ENCODE measurements at places on chromosomes 1 and 21. TPM values are rescaled to one million over a fixed set of nuclear protein-coding genes. Genes with fewer than 3 reads are reported as not detected.
A peak's percentile ranks its signal among the peaks of the same experiment; 100 is the strongest.

Gene RXFP4
- not detected for total RNA-seq

GRCh38 chr1:206768472-206769303 is 1.9 kb upstream of the IL19 start:
- DNase-seq: no peak

DNA sequence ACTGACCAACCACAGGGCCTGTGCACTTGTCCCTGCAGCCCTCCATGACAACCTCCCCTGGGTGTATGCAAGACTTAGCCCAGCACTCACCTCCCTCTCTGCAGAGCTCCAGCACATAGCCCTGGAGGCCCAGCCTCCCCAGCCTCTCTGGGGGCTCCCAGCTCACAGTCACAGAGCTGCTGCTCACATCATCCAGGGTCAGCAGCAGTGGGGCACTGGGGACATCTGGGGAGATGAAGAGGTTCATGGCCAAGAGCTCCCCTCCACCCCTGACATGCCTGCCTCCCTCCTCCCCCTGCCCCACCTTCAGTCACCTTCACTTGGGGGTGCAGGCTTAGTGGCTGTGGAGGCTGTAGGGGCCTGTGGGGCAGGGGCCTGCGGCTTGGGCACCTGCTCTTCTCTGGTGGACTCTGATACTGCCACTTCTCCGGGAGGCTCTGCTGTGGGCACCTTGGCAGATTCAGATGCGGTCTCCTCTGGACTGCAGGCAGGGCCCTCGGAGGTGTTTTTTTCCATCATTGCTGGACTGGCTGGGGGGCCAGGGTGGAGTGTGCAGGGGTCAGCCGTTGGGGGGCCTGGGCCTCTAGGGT is at the start of gene MYBPH:
TSS of gene MYBPH (minus strand) at position 590 of the 590 bp plus-strand sequence. CDS start at position 519, 71 bp downstream.
- DNase-seq: no peak

Gene FUCA1
- 40.6 TPM for total RNA-seq

DNA sequence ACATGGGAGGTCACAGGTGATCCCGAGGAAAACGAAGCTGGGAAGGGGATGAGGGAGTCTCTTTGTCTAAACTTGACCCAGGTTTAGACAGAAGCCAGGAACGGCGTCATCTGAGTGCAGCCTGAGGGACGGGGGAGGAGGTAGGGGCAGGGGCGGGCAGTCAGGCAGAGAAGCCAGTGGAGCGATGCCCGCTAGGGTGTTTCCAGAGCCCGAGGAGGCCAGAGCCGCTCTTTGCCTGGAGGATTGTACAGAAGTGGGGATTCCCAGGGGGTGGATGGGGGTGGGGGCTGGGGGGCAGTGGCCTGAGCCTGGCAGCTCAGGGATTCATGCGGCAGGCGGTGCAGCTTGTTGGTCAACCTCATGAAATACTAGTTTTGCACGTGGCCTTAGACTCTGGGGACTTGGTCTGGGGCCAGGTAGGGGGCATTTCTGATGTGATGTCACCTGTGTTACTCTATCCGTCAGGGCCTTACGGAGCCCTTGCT is 58.4 kb downstream of the VPS26C start:
- no peak for DNase-seq

GRCh38 chr1:232287676-232288569 is 342.0 kb downstream of the SIPA1L2 start:
- no peak for DNase-seq

Gene SCP2
- 153 TPM for total RNA-seq

GRCh38 chr1:5968161-5968736 is 24.0 kb downstream of the NPHP4 start:
- DNase-seq: peak; percentile 41

DNA sequence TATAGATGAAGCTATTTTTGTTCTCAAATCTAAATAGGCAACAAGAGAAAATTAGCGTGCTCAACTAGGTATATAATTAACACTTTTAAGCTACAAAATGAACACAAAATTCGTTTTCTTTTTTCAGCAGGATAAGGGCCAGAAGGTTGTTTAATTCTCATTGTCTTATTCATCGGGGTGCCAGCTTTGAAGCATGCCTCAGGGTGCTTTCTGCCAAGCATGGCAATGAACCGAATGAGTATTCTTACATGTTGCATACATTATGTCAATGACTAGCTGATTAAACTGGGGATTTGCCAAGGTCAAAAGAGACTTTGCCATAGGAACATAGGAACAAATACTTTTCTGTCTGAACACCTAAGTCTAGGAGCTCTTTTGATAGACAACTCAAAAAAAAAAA is 102.0 kb upstream of the MAP1LC3C start:
- no peak for DNase-seq

DNA sequence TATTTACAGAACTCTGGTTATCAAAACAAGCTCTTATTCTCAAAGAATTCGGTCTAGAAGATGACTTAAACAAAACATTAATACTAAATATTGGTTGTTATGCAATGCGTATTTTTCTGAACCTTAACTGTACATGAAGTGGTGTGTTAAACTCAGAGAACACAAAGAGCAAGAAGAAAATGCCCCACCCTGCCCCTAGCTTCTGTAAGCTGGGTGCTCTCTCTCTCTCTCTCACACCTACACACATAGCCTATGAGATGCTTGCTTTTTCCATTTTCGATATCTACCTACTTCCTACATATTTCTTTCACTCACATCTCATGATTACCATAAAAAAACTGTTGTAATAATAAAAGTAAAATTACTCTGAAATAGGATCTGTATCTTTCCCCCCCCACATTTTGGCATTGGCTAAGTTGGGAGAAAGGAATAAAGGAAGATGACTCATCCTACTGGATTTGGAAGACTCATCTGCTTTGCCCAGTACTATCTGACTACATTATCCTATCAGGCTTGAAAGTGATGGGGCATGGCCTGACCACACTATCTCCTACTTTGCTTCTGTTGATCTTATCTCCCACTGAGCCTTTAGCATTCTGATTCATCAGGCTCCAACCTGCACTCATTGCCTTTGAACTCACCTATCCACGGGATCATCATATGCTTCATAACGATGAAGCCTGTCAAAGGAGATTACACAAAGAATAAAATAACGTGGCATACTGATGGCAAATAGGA is 2.9 kb downstream of the CRYZ start:
- DNase-seq: no peak

DNA sequence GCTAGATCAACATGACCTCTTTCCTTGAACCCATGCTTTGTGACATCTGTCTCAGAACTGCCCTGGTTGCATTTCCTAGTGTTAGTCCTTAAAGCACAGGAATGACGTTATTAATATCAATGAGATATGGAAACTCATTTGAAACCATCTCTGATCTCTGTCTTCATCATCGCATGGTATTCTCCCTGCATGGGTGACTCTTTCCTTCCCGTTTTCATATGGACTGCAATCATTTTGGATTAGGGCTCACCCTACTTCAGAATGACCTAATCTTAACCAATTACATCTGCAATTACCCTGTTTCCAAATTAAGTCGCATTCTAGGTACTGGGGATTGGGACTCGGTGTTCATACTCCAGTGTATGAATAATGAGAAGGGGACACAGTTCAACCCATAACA is 41.7 kb upstream of the DISC1 start:
- no peak for DNase-seq

Gene SMIM1
- total RNA-seq: 3.7 TPM

Gene AADACL4
- total RNA-seq: not detected

DNA sequence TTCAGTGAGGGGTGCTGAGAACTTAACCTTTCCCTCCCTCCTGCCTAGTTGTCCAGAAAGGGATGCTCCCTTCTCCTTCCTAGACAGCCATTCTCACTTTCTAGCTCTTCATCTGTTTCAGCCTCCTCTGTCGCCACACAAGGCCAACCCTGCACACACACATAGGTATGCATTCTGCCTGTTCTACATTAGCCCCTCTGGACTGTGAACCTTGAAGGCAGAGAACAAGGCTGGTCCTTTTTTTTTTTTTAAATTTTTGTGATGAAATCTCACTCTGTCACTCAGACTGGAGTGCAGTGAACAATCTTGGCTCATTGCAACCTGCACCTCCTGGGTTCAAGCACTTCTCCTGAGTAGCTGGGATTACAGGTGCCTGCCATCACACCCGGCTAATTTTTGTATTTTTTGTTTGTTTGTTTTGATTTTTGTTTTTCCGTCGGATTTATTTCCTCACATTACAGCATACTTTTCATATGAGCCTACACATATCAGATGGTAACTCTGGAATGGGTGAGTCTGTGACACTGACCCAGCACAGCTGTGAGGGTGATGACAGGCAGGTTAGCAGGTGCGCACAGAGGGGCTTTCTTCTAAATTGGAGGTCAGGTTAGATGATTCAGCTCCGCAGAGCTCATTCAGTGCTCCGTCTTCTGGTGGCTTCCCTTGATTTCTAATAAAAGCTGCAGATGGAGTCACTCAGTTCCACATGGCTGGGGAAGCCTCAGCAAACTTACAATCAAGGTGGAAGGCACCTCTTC is 4.9 kb upstream of the AKR1A1 start:
- no peak for DNase-seq

Gene LENEP
- not detected for total RNA-seq

Gene FCGR2B
- 43.4 TPM for total RNA-seq

GRCh38 chr1:60727552-60727951 is 354.8 kb upstream of the NFIA start:
- no peak for DNase-seq

- DNase-seq: no peak
Measured at GRCh38 chr1:35426097-35426586, 131.1 kb downstream of the KIAA0319L start.

Gene TAS1R1
- not detected for total RNA-seq

GRCh38 chr1:116962987-116963639 is 38.4 kb upstream of the CD101 start:
- no peak for DNase-seq

- DNase-seq: no peak
Measured at GRCh38 chr1:243742819-243743218, 107.2 kb downstream of the AKT3 start.

GRCh38 chr1:182446033-182446669 is 3.8 kb upstream of the RGSL1 start:
- DNase-seq: no peak

Gene SLC44A5
- 0.10 TPM for total RNA-seq

DNA sequence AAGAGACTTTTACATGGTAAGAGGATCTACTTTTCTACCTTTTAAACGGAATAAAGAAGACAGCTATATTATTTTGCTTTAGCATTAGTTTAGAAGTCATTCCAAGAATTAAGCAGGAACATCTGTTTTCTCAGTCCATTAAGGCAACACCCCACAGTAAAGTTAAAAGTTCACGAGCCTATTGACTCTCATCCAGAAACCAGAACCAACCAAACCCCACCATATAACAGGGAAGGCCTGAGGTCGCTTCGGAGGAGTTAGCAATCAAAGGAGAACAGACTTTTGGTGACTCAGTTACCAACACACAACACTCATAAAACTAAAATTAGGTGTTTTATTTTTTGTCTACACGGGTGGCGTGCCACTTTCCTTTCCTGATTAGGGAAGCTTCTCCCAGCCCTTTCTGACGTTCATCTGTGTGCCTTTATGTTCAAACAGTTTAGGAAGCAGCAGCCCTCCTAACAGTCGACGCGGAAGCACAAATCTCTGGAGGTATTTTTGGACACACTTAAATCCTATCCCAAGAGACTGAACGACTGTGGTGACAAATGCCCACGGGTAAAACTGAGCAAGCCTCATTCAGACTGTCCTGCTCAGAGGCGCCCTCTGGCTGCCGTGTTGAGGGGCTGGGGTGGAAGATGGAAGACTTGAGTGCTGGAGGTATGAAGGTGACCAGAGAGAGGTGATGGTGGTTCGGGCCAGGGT is 8.6 kb upstream of the PLA2G2C start:
- no peak for DNase-seq

Gene LCE6A
- not detected for total RNA-seq

DNA sequence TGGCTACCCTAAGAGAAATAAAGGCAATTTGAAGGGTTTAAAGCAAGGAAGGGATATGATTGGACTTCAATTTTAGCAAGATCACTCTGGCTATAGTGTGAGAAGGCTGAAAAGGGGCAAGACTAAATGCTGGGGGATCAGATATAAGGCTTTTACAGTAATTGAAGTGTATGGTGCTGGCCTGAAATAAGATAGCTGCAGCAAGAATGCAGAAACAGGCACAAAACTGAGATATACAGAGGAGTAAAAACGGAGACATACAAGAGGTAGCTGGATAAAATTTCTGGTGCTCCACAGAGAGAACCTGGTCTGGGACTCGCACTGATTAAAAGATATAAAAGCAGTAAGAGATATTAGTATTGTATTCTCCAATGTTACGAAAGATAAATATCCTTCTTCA is 92.0 kb downstream of the DENND1B start:
- no peak for DNase-seq

Gene WNT9A
- total RNA-seq: 1.3 TPM

Gene CYP4Z1
- total RNA-seq: 2.5 TPM

All from mesenteric fat pad (tissue), 1 donor.